Activated CD4-positive, alpha-beta memory T cell treated with anti-CD3 and anti-CD28 coated beads for 36 hours (primary cell): ENCODE measurements at places on chromosomes 7 and 10. TPM values are rescaled to one million over a fixed set of nuclear protein-coding genes. Genes with fewer than 3 reads are reported as not detected.

GRCh38 chr10:118669020-118669791, 73.8 kb upstream of the PRLHR start:
- H3K36me3 ChIP-seq, result peaks cover 3% of the 10 kb centered on the region
- H3K27me3 ChIP-seq, result no peaks in the 10 kb centered on the region
- H3K4me3 ChIP-seq, result no peak overlapping the region
- H3K27ac ChIP-seq, result no peak overlapping the region

DNA sequence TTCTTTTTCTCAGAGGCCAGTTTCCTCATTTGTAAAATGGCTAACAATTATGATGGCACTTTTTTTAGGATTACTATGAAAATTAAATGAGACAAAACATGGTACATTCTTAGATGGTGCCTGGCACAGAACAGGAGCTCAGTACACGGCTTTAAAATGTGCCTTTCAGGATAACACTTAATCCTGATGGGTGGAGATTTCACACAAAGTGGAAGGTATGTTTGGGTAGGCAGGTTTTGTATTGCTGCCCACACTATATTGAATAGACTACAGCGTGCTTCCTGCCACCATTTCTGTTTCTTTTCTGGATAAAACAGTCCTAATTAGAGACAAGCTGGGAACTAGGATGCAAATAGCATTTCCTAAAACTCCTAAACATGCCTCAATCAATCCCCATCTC, 22.0 kb upstream of the IMPDH1 start:
- H3K36me3 ChIP-seq, result no peaks in the 10 kb centered on the region
- peaks cover 12% of the 10 kb centered on the region for H3K27me3 ChIP-seq
- no peak overlapping the region for H3K27ac ChIP-seq
- H3K4me3 ChIP-seq, result no peak overlapping the region
- DNase-seq, result no peak

DNA sequence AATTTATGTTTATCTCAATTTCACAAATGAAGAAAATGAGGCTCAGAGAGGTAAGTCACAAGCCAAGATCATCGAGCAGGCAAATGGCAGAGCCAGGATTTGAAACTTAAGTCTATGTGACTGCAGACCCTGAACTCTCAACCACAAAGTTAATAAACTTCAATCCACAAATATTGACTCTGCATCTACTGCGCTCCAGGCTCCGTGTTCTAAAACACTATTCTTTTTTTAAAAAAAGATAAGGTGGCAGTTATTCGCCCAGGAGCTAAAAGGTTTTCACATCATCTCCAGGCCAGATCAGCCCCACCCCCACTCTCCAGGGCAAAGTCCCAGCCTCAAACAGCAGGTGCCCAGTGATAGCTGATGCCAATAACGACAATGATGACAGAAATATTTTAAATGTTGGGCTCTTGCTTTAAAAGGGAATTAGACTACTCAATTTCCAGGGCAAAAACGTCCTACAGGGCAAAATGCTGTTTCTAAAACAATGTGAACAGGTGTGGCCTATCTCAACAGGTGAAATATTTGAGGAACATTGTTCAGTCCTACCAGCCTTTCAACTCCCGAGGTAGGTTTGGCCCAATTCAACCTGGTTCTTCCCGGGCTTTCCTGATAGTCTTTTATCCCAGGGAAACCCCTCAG, 85.2 kb downstream of the SORBS1 start:
- H3K4me1 ChIP-seq, result peaks cover 4% of the 10 kb centered on the region
- no peak for DNase-seq
- no peak overlapping the region for H3K27ac ChIP-seq
- H3K27me3 ChIP-seq, result no peaks in the 10 kb centered on the region

- H3K27ac ChIP-seq, result no peak overlapping the region
- H3K36me3 ChIP-seq, result no peaks in the 10 kb centered on the region
- H3K4me3 ChIP-seq, result no peak overlapping the region
- DNase-seq, result no peak
- H3K4me1 ChIP-seq, result no peaks in the 10 kb centered on the region
Measured at GRCh38 chr7:31440511-31440910, 73.4 kb upstream of the ITPRID1 start.

DNA sequence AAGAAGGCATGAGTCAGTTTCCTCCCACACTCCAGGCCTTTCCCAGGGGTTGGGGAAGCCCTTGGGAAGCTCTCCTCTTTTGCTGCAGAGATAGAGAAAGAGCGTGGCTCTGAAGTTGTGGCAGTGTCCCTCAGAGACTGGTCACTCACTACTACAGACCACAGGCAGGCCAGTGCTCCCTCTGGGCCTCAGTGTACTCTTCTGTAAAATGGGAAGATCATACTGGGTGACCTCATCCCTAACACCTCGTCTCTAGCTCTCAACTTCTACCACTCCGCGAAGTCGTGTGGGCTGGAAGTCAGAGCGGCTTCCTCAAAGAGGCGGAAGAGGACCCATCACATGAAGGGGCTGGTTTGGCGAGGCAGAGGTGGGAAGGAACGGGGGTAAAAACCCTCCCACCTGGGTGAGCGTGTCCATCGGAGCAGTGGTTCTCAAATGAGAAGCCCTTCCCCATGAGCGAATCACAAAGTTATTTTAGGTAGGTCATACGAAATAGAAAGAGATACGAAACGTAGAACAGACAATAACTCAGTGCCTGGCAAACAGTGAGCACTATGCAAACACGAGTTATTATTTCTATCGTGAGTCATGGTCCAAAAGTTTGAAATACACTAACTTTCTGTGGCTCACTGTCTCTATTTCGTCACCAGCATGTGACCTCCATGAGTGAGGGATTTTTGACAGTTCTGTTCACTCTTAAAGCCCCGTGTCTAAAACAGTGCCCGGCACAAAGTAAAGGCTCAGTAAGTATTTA, 32.7 kb downstream of the PRKAG2 start:
- DNase-seq, result no peak
- no peaks in the 10 kb centered on the region for H3K36me3 ChIP-seq
- H3K27ac ChIP-seq, result no peak overlapping the region
- no peak overlapping the region for H3K4me3 ChIP-seq
- peaks cover 11% of the 10 kb centered on the region for H3K4me1 ChIP-seq
- no peaks in the 10 kb centered on the region for H3K27me3 ChIP-seq

- H3K4me3 ChIP-seq, result no peak overlapping the region
- H3K27me3 ChIP-seq, result no peaks in the 10 kb centered on the region
- H3K36me3 ChIP-seq, result no peaks in the 10 kb centered on the region
- DNase-seq, result no peak
- H3K4me1 ChIP-seq, result no peaks in the 10 kb centered on the region
Measured at GRCh38 chr10:27433976-27434375, 70.1 kb upstream of the RAB18 start.

DNA sequence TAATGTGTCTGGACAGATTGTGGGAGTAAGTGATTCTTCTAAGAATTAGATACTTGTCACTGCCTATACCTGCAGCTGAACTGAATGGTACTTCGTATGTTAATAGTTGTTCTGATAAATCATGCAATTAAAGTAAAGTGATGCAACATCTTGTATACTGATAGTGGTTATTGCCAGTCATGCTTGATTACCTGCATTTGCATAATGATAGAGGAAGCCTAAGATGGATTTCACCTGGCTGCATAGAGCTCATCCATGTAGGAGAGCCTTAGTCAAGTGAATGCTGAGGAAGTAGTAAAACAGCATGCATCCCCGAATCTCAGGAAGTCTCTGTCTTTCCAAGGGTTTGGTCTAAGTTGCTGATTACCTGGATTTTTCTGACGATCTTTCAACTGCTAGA, 64.2 kb upstream of the CAPZA2 start:
- no peaks in the 10 kb centered on the region for H3K36me3 ChIP-seq
- no peak for DNase-seq
- H3K27me3 ChIP-seq, result peaks cover 13% of the 10 kb centered on the region
- no peak overlapping the region for H3K4me3 ChIP-seq
- H3K27ac ChIP-seq, result no peak overlapping the region

DNA sequence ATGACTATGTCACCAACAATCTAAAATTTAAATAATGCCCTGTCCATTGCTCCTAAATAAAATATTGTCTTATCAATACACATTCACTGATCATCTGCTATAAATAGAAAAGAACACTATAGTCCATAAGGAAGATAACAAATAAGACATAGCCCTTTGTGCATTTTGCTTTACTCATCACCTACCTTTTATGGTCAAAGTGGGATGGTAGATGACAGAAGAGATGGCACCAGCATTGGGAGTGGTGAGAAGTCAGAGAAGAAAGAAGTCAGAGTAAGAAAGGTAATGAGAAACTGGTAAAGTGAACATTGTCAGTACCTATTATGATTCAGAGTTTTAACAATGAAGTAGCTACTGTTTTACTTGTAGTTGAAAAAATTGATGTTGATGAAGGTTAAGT, 31.1 kb downstream of the SEMA3E start:
- H3K4me3 ChIP-seq, result no peak overlapping the region
- no peaks in the 10 kb centered on the region for H3K27me3 ChIP-seq
- DNase-seq, result no peak
- no peaks in the 10 kb centered on the region for H3K36me3 ChIP-seq

DNA sequence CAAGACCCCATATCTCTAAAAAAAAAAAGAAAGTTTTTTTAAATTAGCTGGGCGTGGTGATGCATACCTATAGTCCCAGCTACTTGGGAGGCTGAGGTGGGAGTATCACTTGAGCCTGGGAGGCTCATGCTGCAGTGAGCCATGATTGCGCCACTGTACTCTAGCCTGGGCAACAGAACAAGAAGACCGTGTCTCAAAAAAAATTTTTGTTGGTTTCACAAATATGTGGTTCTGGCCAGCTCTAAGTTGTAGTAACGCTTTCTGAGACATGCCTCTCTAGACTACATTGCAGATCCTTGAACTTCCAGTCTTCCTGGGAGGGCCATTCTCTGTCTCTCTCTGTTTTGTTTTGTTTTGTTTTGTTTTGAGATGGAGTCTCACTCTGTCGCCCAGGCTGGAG, 24.6 kb upstream of the RHBDD2 start:
- H3K4me1 ChIP-seq, result peaks cover 2% of the 10 kb centered on the region
- no peaks in the 10 kb centered on the region for H3K36me3 ChIP-seq
- H3K27ac ChIP-seq, result no peak overlapping the region
- DNase-seq, result no peak

DNA sequence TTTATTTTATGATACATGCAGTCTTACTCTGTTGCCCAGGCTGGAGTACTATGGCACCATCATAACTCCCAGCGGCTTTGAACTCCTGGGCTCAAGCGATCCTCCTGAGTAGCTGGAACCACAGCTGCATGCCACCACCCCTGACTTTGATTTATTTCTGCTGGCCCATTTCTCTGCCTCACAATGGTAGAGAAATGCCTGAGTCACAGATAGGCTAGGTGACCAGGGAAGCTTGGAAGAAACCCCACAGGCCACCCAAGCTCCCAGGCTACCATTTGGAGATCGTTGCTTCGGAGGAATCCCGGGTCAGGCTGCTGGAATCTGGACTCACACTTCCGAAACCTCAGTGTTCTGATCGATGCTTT, 17.4 kb upstream of the BAIAP2L1 start:
- no peak overlapping the region for H3K4me3 ChIP-seq
- no peak overlapping the region for H3K27ac ChIP-seq
- H3K4me1 ChIP-seq, result peaks cover 13% of the 10 kb centered on the region
- H3K36me3 ChIP-seq, result no peaks in the 10 kb centered on the region

DNA sequence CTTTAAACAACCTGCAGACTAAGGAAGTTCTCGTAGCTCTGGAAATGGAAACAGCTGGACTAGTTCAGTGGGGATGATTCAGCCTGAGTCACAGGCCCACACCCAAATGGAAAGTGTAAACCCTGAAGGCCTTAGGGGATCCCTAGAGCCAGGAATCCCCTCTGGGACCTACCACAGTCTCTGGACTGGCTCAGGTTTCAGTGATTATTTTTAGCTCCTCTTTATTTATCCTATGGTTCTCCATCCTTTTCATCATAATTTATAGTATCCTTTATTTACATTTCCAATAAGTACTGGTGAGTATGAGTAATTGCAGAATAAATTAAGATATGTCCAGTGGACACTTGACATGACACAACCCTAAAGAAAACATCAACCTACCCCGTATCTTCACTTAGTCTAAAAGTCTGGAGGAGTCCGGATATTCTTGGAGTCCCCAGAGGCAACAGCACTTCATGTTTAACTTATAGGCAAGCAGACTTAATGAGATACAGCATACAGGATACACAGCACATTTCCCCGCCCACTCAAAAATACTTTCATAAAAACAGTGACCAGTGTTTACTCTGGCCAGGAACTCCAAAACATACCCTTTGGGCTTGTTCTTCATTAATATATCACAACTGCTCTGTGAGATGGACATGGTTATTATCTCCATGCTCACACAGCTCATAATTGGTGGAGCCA, 28.4 kb upstream of the SEMA3E start:
- H3K27me3 ChIP-seq, result no peaks in the 10 kb centered on the region
- no peaks in the 10 kb centered on the region for H3K36me3 ChIP-seq
- no peak for DNase-seq

- no peak overlapping the region for H3K27ac ChIP-seq
- DNase-seq, result no peak
- H3K4me1 ChIP-seq, result no peaks in the 10 kb centered on the region
- H3K36me3 ChIP-seq, result no peaks in the 10 kb centered on the region
Measured at GRCh38 chr10:86301971-86302370, 64.6 kb downstream of the GRID1 start.

GRCh38 chr7:100583132-100584053, 2.5 kb downstream of the LRCH4 start:
- H3K36me3 ChIP-seq, result peaks cover 16% of the 10 kb centered on the region
- peak; percentile 87 for DNase-seq
- H3K27ac ChIP-seq, result peak overlapping the region; percentile 98
- H3K4me3 ChIP-seq, result peak overlapping the region; percentile 85

- peaks cover 48% of the 10 kb centered on the region for H3K27me3 ChIP-seq
- peak; percentile 63 for DNase-seq
- H3K36me3 ChIP-seq, result no peaks in the 10 kb centered on the region
- H3K27ac ChIP-seq, result peak within 1 kb of the TSS; percentile 13
Measured at GRCh38 chr7:101126651-101127459, at the start of gene SERPINE1. Gene SERPINE1 (plus strand): TSS chr7:101127104. CDS start chr7:101128394, 1,290 bp downstream.

DNA sequence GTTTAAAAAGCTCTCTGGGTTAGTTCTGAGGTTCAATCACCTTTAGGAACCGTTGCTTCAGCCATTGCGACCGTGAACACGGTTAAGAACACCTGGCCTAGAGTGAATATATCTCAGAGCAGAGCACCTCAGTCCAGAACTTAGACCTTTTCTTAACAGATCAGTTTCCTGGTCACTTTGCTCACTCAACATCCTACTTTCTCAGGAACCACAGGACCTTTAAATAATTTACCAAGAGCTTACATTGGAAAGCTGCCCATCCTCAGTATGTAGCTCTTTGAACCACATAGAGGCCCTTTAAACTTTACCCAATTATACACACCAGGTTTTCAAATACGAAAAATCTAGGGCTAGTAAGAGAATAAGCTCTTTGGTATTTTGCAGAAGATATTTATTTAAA, 153.2 kb downstream of the NRBF2 start:
- no peak for DNase-seq
- no peaks in the 10 kb centered on the region for H3K36me3 ChIP-seq
- no peak overlapping the region for H3K27ac ChIP-seq
- peaks cover 2% of the 10 kb centered on the region for H3K4me1 ChIP-seq

GRCh38 chr7:106369352-106369751, 84.6 kb upstream of the NAMPT start:
- H3K4me3 ChIP-seq, result no peak overlapping the region
- DNase-seq, result peak; percentile 44
- no peak overlapping the region for H3K27ac ChIP-seq
- no peaks in the 10 kb centered on the region for H3K27me3 ChIP-seq
- H3K4me1 ChIP-seq, result peaks cover 45% of the 10 kb centered on the region

GRCh38 chr10:118850418-118851061, 95.8 kb upstream of the CACUL1 start:
- H3K36me3 ChIP-seq, result no peaks in the 10 kb centered on the region
- no peak overlapping the region for H3K4me3 ChIP-seq
- no peaks in the 10 kb centered on the region for H3K4me1 ChIP-seq
- no peak overlapping the region for H3K27ac ChIP-seq

Gene MTERF1
- total RNA-seq, result 14.1 TPM

Gene TMEM196
- not detected for total RNA-seq

Gene KCND2
- total RNA-seq, result not detected

Gene SYNPO2L
- total RNA-seq, result not detected

Gene EFCAB10
- not detected for total RNA-seq

Gene DEPP1
- total RNA-seq, result 0.34 TPM
